ENCODE measurements at places on chromosomes 2 and 18. TPM values are rescaled to one million over a fixed set of nuclear protein-coding genes. Genes with fewer than 3 reads are reported as not detected.

DNA sequence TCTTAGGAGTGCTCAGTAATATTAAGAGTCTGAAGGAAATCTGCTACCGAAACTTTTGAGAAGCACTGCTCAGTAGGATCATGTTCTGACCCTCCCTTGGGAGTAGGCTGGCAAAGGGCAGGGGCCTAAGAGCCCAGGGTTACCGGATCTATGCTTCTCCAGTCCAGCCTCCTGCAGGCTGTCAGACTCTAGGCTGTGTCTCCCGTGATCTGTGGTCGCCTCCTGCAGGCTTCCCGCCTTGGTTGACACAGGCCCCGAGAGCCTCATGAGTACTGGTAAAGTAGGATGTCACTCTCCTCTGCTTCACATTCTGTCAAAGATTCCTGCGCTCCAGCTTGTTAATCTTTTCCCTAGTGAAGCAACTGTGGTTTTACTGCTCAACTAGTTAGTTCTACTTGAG is 647.8 kb upstream of the RAB6C start:
- no peak for DNase-seq

GRCh38 chr2:131033786-131034121 is 59.5 kb downstream of the FAM168B start:
- no peak for DNase-seq

DNA sequence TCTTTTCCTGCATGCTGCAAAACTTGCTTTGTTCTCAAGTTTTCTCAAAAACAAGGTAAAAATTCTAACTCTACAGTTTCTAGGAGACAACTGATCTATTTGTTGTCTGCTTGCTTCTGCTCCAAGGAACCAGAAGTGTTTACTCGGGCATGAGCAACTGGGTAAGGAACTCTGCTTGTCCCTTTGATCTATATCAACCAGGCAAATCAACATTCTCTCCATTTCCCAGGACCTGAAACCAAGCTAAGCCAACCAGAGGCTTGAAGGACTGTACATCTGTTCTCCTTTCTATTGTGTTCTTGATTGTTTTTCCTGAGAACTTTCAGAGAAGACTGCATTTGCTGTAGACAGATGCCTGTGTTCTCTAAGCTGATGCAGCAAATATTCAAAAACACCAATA is 335.0 kb upstream of the KCNH7 start:
- DNase-seq = no peak

C1GALT1C1L gene
- 2.6 TPM for polyA plus RNA-seq

- DNase-seq = peak; percentile 40
These were observed 176.9 kb upstream of the NABP1 start for GRCh38 chr2:191500884-191501560.

GRCh38 chr2:175854129-175854528 is 147.9 kb downstream of the LNPK start:
- DNase-seq = no peak

KIAA2012 gene
- polyA plus RNA-seq = 0.11 TPM

- no peak for DNase-seq
These were observed at the start of gene FSIP2 for GRCh38 chr2:185738679-185739472. Gene FSIP2 (plus strand): TSS chr2:185738804. CDS start chr2:185738895, 91 bp downstream.

DNA sequence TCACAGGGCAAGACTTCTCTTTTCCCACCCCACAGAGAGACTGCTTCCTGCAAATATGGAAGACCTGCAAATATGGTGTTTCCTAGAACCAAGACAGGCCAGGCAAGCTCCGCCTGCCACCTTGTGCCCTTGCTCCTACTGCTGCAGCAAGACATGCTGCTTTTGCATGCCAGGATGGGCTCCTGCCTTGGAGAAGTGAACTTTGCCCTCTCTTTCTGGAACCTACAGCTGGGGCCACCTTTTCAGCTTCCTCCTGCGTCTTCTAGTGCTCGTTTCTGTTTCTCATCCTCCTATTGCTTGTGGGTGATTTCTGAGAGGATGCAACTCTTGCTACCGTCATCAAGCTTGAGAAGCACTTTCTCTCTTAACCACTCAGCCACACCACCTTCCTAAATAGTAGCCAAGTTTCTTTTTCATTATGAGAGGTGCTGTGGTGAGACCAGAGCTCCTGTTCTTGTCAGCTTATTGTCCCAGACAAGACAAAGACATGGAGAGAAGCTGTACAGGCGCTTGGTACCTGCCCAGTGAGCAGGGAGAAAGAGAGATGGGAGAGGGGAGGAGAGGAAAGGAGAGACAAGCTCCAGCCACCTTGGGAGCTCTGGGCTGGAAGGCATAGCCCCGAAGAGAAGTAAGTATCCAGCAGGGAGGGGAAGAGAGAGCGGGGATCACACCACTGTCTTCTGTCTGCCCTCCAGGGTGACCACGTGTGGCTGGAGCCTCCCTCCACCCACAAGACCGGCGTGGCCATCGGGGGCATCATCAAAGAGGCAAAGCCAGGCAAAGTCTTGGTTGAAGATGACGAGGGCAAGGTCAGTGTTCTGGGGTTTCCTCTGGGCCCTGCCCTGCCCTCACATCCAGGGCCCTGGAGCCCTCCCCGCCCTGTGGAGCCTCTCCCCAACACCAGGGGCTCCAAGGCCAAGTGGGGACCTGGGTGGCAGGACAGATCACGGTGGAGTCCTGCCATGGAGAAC is 28.3 kb downstream of the MYO7B start:
- DNase-seq = no peak

INPP5D gene
- 1.3 TPM for polyA plus RNA-seq

GRCh38 chr18:24992491-24992890 is 359.5 kb downstream of the ZNF521 start:
- DNase-seq = no peak

CAPN14 gene
- polyA plus RNA-seq = 0.08 TPM

DNA sequence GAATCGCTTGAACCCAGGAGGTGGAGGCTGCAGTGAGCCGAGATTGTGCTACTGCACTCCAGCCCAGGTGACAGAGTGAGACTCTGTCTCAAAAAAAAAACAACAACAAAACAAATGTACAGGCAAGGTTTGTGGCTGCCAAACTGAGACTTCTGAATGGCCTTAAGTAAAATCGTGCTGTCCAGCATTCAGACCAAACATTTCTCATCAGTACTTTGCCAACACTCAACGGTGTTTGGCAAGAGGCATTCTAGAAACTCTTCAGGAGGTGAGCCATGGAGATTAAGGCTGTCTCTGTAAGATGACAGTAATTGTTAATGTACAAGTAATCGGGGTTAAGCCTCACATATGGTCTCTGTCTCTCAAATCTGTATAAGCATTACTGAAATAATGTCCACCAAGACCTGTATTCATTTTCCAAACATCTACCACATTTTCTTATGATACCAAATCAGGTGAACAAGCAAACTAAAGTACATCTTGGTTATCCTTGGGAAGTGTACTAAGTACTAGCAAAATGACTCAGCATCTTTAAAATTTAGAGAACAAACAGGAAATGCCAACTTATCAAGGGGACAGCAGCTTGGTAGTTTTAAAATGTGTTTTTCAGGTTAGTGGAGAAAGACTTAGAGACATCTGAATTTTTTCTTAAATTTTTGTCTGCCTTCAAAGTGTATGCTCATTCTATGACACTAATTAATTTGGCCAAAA is 29.3 kb downstream of the SERPINE2 start:
- no peak for DNase-seq

DNA sequence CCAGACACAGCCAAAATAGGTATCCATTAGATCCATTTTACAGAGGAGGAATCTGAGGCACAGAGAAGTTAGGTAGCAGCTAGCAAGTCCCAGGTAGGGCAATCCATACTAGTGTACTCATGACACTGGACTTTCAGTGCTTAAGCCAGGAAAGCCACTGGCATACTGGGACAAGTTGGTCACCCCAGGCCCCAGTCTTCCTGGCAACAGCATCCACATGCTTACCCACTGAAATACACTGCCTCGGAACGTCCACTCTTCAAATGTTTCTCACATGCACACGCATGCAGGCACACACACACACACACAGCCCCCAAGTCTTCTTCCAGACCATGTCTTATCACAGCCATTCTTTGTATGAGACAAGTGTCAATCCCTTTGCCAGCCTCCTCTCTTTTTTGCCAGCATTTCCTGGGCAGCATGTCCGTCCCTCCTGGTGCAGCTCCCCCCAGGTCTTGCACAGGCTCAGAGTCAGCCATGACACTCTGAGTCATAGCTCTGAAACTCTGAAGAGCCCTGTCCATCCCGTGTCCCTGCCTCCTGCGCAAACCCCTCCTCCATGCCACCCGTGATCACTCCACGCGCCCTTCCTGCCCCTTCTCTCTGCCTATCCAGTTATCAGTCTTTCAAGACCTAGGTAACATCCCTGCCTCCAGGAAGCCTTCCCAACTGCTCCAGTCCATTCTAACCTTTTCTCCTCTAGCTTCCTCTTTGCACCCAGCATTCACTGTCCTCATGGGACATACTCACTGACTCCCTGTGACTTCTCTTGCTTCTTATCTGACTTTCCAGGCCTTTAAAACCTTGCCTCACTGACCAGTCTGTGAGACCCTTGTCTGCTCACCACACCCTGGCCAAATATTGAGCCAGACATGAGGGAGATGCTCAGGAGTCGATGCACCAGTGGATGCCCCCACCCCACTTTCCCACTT is 10.9 kb upstream of the TEX261 start:
- DNase-seq = no peak

NGEF gene
- 1.4 TPM for polyA plus RNA-seq

POMC gene
- not detected for polyA plus RNA-seq

SPAG16 gene
- polyA plus RNA-seq = 20.5 TPM

NPC1 gene
- polyA plus RNA-seq = 30.7 TPM

DNA sequence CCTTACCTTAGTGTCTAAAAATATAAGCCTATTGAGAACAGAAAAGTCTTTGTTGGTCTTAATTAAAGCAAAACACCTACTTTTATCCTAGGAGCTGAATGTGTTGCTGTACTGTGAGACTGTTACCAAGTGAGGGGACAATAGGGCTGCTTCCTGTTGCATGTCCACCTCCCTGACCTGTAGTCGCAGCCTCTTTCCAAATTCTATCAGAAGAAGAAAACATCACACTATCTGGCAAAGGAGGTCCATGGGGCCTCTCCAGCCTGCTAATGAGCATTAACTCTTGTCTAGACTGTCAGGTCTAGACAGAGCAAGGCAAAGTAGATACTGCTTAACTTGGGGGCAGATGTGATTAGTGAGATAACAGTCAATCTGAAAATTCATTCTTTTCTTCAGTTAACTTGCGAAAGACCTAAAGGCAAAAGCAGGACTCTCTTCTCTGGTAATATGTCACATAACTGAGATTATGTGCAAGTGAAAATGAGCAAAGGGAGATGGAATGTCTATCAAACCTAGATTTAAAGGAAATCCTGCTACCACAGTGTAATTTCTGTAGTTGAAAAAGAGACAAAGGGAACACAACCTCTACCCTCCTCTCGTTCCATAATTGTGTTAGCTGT is 66.9 kb downstream of the CDH20 start:
- no peak for DNase-seq

DNA sequence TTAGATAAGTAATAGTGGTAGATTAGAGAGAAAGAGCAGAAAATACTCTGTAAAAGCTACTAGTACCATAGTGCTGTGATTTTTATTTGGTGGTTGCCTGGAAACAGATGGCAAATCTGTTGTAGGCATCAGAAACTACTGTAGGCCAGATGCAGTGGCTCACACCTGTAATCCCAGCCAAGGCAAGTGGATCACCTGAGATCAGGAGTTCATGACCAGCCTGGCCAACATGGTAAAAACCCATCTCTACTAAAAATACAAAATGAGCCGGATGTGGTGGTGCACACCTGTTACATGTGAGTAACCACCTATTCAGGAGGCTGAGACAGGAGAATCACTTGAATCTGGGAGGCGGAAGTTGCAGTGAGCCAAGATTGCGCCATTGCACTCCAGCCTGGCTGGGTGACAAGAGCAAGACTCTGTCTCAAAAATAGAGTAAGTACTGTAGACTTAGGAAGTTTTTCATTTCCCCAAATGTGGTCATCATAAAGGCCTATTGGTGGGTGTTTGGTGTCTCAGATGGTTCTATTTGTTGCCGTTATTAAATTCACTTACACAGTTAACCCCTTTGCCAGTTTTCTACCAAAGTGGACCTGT is 79.6 kb downstream of the SPTBN1 start:
- DNase-seq = no peak

DNA sequence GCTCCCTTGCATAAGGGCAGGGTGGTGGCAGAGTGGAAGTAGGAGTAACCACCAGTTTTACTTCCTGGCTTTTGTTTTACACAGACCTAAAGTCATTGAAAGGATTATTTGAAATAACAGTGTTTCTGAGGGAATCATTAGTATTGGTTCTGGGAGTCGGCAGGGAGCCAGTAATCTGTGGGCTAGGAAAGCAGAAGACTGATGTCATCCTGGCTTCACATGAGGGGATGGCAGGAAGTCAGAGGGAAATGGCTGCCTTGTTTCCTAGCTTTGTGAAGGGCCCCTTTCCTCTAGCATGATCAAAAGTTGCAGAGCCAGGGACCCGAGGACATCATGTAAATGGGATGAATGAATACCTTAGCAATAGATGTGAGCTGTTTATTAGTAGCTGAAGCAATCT is 792.6 kb downstream of the CPS1 start:
- DNase-seq = no peak

LGALSL gene
- polyA plus RNA-seq = 6.5 TPM

- no peak for DNase-seq
These were observed 80.3 kb upstream of the FAM237A start for GRCh38 chr2:206561962-206562361.

GRCh38 chr2:191869178-191869577 is 22.3 kb upstream of the CAVIN2 start:
- no peak for DNase-seq

- DNase-seq = no peak
These were observed 24.2 kb downstream of the WDR75 start for GRCh38 chr2:189465478-189465877.

DNA sequence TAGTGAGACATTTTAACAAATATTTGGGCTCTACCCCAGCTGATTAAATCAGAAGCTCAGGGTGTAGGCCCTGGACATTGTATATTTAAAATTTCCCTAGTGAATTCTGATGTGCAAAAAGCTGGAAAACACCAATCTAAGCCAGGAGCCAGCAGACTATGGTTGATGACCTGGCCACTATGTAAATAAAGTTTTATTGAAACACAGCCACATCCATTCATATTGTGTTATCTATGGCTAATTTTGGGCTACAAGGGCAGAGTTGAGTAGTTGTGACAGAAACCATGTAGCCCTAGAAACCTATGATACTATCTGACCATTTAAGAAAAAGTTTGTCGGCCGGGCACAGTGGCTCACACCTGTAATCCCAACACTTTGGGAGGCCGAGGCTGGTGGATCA is 86.0 kb upstream of the BARD1 start:
- no peak for DNase-seq

- DNase-seq = peak; percentile 56
These were observed 34.7 kb downstream of the RFX8 start for GRCh38 chr2:101440127-101440738.

VWC2L gene
- not detected for polyA plus RNA-seq

DNA sequence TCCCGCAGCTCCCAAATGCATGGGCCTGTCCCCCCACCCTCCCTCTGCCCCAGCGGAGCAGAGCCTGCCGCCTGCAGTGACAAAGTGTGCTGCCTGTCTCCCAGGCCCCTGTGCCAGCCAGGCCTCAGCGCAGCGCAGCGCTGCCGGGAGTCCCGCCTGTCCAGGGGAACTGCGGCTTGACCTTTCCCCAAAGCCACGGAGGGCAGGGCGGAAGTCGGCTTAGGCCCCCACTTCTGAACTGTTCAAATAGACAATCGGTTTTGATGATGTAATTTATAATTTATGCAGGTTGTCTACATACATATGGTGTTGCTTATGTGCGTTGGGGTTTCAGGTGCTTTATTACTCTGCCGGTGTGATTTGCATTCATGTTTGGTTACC is 7.1 kb downstream of the GBX2 start:
- no peak for DNase-seq

GRCh38 chr2:187453078-187453641 is 5.1 kb upstream of the CALCRL start:
- DNase-seq = peak; percentile 6

Data from SK-N-SH (cell line).